Stimulated activated CD4-positive, alpha-beta T cell treated with anti-CD3 and anti-CD28 coated beads, Interleukin-4, amount 100 ng/mL, for 4 hours (primary cell): ENCODE measurements at places on chromosomes 1 and 21.

- DNase-seq: no peak
Measured at GRCh38 chr1:216614011-216614934, 109.0 kb downstream of the ESRRG start.

DNA sequence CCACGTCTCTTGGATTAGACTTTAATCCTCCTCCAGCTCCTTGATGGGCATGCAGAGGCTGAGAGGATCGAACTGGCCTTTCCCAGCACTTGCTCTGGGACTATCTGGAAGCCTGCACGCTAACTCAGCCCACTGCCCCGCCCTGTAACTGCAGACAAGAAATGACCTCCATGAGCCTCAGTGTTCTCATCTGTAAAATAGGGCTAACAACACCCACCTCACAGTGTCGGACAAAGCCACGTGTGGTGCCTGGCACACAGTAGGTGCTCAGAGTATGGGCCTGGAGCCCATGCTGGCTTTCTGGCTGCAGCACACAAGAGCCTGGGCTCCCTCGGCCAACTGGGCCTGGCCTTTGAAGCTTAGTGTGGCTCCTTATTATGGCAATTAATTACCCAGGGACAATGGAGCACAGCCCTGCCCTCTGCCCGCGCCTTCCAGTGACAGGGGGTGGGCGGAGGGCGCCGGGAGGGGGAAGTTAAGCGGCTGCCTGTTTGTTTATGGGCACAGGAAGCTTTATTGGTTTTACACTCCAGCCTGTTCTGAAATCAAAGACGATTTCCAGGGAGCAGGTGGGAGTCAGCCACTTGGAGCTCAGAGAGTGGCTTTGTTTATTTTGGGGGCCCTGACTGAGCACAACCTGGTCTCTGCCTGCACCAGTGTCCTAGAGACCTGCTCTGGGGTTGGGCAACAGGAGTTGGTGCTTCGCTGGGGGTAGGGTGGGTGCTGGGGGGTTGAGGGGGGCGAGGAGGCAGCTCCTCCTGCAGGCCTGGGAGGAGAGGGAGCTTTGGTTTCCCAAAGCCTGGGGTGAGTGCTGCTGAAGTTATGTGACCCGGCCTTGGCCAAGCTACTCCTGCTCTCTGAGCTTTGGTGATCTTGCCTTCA is 31.0 kb downstream of the PAX7 start:
- DNase-seq: no peak

DNA sequence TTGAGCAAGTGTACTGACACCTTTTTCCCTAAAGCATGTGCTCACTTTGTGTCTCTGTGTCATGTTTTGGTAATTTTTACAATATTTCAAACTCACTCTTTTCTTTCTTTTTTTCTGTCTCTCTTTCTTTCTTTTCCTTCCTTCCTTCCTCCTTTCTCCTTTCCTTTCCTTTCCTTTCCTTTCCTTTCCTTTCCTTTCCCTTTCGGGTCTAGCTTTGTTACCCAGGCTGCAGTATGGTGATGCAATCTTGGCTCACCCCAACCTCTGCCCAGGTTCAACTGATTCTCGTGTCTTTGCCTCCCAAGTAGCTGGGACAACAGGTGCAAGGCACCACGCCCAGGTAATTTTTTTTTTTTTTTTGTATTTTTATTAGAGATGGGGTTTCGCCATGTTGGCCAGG is 60.4 kb upstream of the TINAGL1 start:
- no peak for DNase-seq

DNA sequence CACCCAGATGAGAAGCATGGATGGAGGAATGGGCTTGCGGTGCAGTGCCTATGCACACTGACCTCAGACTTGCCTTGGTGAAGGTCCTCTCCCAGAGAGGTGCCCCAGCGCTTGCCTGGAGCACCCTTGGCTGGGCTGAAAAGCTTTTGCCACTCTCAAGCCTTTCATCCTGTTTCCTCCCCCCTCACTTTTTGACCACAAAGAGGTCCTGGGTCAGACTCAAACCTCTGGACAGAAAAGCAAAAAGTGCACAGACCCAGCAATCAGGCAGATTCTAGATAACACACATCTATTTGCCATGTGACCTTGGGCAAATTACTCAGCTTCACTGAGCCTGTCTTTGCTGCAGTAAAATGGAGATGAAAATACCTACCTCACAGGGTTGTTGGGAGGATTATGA is 7.3 kb downstream of the TMEM35B start:
- no peak for DNase-seq

- DNase-seq: no peak
Measured at GRCh38 chr1:218775501-218776021, 398.1 kb upstream of the LYPLAL1 start.

- DNase-seq: no peak
Measured at GRCh38 chr21:28640326-28640725, 352.4 kb downstream of the LTN1 start.

DNA sequence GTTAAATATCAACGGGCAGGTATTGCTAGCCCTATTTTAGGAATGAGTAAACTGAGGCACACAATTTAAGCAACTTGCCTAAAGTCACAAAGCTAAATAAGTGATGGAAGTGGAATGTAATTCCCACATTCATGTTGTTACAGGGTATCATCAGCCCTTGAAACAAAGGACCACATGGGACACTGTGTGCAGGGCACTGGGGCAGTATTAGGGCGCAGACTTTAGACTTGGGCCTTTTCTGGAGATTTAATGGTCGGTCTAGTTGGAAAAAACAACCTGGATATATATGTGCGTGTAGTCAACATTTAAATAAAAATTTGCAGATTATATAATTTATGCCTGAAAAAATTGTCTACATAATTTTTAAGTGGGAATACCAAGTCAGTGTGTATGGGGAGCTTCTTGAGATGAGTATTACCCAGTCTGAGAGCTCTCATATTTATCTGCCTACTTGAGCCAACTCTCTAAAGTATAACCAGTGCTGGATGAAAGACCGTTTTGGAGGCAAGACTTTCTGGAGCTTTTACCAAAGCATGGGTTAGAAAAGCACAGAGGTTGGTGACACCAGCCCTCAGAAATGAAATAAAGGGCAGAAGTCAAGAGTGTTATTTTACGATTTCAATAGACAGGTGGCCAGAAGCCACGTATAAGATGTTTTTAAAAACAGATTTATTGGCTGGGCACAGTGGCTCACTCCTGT is 1.6 kb downstream of the KDM1A start:
- DNase-seq: no peak

GRCh38 chr21:42683371-42684108 is 30.1 kb downstream of the PDE9A start:
- no peak for DNase-seq

DNA sequence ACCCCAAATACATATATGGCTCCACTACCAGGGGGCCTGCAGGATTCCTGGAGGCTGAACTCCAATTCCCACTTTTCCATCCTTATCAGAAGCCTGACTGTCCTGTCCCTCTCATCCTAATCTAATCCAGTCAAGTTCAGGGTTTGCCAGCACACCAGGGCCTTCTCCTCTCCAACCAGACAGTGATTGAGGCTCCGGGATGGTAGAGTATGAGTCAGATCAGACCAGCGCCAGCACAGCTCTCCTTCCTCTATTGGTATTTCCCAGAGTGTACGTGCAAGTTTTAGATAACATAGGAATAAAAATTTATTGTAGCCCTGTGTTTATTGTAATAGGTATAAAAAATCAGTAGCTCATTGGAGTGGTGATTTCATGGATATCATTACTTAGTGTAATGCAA is 24.5 kb upstream of the RCSD1 start:
- no peak for DNase-seq

- no peak for DNase-seq
Measured at GRCh38 chr21:25626757-25627156, 12.3 kb upstream of the JAM2 start.

GRCh38 chr1:227427411-227427810 is 109.1 kb upstream of the CDC42BPA start:
- no peak for DNase-seq

DNA sequence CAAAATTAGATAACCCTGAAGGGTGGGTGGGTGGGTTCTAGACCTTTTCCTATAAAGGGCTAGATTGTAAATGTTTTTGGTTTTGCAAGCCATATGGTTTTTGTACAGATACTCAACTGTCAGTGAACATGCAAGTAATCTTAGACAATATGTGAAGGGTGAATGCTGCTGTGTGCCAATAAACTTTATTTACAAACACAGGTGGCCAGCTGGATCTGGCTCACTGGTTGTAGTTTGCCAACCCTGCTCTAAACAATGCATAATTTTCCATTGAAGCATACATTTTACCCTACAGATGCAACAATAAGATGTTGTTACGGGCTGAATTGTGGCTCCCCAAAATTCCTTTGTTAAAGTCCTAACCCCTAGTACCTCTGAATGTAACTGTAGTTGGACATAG is 18.6 kb upstream of the TARBP1 start:
- DNase-seq: no peak

- no peak for DNase-seq
Measured at GRCh38 chr1:15022048-15022447, 131.5 kb upstream of the TMEM51 start.

DNA sequence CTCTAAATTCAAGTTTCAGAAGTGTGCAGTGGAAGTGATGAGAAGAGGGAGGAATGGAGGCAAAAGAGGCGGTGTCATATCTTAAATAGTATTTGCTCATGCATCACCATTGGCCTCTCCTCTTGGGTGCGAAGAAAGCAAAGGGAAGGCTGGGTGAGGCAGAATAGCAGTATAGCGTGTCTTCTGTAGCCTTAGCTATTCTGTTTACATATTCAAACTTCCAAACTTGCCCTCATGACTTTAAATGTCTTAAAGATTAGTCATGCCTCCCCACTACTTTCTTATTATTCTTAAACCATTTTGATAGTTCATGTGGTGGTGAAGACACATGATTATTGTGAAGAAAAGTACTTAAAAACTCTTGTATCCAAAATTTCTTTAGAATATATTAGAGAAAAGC is 104.6 kb upstream of the TENT5C start:
- DNase-seq: no peak

GRCh38 chr1:17773591-17774326 is 18.6 kb downstream of the ACTL8 start:
- no peak for DNase-seq

DNA sequence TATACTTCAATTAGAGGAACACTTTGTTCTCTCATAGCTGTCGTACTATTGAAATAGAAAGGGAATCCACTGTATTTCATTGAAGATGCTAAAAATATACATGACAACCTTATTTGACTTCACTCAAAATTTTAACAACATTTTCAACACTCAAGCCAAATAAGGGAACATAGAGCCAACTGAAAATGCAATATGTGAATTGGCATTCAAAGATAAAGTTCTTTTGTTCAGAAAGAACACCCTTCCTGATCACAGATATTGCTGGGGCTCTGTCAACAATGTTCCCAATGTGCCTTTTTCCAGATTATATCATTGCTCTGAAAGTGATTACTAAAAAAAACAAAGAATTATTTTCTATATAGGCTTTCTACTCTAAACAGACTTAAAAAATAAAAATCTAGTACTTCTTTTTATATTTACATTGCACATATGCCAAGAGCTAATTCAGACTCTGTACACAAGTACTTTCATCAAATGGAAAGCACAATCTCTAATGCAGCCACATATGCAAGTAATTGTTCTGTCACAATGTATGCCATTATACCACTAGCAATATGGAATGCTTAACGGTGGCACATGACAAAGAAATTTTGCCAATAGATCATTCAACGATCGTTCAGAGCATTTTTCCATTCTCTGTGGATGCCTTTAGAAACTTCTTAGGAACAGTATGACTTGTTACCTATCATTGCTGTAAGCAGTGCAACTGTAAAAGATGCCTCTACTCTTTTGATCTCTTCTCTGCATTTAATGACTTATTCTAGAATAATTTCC is 171.0 kb downstream of the EIF4G3 start:
- no peak for DNase-seq

DNA sequence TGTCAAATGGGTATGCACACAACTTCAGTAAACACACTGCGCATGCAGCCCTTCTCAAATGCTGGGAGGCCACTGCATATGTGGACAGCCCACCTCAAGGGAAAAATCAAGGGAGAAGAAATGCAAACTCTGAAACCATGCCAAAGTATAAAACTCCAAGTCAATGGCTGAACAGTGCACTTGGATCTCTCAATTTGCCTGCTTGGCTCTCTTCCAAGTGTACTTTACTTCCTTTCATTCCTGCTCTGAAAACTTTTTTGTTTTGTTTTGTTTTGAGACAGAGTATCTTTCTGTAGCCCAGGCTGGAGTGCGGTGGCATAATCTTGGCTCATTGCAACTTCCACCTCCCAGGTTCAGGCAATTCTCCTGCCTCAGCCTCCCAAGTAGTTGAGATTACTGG is 18.8 kb upstream of the COP1 start:
- DNase-seq: no peak

- no peak for DNase-seq
Measured at GRCh38 chr1:231998791-231999190, 372.2 kb downstream of the DISC1 start.

DNA sequence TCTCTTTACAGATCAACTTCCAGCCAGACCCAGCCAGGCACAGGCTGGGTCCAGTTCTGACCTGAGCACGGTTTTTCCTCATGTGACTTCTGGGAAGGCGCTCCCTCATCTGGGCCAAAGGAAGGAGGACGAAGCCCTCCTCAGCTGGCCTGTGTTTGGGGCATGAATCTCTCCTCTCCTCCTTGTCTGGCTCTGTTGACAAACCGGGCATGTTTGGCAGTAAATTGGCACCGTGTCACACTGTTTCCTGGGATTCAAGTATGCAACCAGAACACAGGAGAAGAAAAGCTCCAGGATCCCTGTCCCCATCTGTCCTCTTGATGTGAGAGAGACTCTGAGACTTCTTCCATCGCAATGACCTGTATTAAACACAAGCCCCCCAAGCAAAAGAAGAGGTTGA is 18.3 kb downstream of the NECAP2 start:
- no peak for DNase-seq

GRCh38 chr21:41208376-41208763 is 40.4 kb downstream of the BACE2 start:
- no peak for DNase-seq

DNA sequence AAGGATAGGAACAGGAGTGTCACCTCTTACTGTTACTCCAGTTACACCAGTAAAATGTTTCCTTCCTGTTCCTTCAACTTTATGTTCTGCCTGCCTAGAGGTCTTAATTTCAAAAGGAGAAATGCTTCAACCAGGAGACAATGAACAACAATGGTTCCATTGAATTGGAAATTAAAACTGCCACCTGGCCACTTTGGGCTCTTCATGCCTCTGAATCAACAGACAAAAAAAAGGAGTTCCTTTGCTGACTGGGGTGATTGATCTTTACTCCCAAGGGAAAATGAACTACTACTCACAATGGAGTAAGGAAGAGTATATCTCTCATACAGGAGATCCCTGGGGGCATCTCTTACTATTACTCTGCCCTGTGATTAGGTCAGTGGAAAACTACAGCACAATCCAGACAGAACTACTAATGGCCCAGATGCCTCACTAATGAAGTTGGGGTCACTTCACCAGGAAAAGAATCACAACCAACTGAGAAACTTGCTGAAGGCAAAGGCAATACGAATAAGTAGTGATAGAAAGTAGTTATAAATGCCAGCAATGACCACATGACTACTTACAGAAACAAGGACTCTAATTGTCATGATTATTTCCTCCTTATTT is 76.6 kb upstream of the PRDX6 start:
- no peak for DNase-seq

- no peak for DNase-seq
Measured at GRCh38 chr1:225319871-225320270, 108.0 kb downstream of the LBR start.

- no peak for DNase-seq
Measured at GRCh38 chr1:225835856-225836255, 25.9 kb downstream of the EPHX1 start.
